ENCODE measurements at places on chromosomes 1 and 21. TPM values are rescaled to one million over a fixed set of nuclear protein-coding genes. Genes with fewer than 3 reads are reported as not detected.

- no peak for DNase-seq
Measured at GRCh38 chr1:26281091-26281958, 1.4 kb downstream of the SH3BGRL3 start.

- no peak for DNase-seq
Measured at GRCh38 chr1:228218513-228219244, 10.8 kb downstream of the OBSCN start.

DNA sequence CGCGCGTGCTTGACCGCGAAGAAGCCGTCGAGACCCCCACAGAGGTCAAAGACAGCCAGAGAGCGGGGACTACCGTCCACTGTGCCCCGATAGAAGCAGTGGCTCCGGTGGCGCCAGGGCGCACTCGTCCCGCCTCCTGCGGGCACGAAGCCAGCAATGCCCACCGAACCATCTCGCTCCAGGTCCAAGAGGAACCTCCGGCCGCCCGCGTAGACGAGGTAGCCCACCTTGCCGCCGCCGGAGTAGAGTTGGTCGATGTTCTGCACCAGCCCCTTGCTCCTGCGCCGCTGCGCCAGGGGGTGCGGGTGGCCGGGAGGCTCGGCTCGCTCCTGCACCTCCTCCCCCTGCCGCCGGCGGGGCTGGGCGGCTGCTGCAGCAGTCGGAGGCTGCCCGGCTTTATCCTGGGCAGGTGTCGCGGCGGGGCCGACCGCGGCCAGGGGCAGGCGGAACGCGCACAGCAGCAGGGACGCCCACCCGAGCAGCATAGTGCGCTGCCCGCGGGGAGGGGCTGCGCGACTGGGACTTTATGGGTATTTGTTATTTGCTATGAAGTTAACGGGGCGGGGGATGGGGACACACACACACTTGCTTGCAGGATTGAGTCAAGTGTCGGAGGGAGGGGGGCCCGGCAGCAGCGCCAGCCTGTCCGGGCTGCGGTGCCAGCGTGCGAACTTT, 844 bp downstream of the ADAMTS5 start:
- DNase-seq: peak; percentile 79

DNA sequence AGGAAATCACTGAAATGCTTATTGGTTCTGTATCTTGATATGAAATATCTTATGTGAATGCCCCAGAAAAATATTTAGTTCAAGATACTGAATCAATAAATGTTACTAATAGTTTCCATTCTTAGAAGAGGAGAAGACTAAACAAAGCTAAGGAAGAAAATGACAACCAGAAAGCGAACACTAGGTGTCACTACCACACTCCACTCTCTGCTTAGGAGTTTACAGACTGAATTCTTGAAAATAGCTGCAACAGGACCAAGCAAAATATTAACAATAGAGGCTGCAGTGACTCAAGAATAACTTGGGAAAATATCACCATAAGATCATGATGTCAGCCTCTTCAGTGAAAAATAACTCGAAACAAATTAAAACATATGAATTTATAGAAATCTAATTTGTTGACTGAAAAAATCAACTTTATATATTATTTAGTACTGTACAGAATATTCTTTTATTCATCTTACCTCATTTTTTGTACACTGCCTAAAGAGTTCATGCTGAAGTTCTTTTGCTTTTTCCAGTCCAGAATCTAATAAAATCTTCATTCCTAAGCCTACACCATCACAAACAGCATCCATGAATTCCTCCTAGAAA, 61.6 kb downstream of the KIF14 start:
- no peak for DNase-seq

- DNase-seq: no peak
Measured at GRCh38 chr1:157483635-157484034, 68.7 kb downstream of the FCRL5 start.

CDKN2C gene
- 8.8 TPM for total RNA-seq

MTARC1 gene
- 8.1 TPM for total RNA-seq

NEXN gene
- 81.9 TPM for total RNA-seq

RNU1-1 gene
- 8,154 TPM for total RNA-seq

KHDRBS1 gene
- total RNA-seq: 84.9 TPM

IL6R gene
- total RNA-seq: 18.2 TPM

LYST gene
- 40.0 TPM for total RNA-seq
